Retina (tissue), 1 donor: ENCODE measurements at places on chromosomes 12 and 14.

- no peak for DNase-seq
These were observed 40.3 kb upstream of the NTF3 start for GRCh38 chr12:5391653-5392052.

DNA sequence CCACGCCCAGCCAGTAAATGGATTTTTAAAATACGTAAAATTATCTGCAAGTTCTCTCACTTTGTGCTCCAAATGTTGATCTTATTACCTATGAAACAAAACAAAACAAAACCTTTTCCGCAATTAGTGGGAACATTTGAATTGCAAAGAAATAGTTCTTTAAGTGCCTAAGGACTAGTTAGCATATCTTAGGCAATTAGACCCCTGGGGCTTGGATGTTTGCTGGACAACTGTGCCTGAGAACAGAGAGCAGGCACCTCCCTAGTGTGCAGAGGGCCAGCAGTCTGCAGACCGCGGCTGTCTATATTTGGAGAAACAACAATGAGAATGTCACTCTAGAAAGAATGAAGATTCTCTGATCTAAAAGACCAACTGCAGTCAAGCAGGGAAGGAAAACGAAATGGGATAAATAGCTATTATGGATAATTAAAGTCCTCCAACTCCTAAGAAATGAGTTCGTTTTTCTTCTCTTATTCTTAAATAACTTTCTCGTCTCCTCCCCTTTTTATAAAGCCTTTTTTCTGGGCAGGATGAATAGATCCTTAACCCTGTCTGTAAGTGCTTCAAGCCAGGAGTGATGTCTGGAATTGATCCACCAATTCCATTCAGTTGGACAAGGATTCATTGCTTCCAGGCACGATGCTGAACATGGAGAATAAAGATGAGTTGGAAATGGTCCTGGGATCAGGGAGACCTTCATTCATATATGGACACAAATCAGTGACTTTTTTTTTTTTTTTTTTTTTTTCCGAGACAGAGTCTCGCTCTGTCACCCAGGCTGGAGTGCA, 16.2 kb downstream of the SLC17A8 start:
- no peak for DNase-seq

DNA sequence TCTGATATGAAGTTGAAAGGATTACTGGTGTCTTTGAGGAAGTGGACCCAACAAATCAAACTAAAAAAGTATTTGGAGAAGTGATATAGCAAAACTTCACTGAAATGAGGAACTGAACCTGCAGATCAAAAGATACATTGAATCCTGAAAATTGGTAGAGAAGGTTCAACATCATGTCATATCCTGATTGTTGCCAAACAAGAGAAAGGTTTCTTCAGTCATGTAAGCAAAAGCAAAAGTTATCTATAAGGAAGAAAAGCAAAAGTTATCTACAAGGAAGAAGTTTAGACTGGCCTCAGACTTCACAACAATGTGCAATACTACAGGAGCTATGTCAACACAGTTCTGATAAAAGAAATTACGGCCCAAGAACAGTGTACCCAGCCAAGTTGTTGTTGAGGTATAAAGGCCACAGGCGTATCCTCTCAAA, 142.7 kb downstream of the RAD51B start:
- DNase-seq = no peak

DNA sequence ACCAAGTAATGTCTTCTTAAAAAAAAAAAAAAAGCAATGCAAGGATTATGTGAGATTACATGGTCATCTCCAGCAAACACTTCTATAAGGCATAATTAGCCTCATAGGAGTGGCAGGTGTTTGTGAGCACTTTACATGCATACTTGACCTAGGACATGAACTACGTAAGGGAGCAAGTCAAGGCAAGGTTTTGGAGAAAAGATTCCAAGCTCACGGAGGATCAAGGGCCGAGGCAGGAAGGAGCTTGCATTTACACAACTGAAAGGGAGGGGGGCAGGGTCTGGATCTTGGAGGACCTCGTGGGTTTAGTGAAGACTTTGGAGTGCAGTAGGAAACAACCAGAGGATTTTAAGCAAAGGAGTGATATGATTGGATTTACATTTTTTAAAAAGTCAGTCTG, 112.5 kb downstream of the CCER1 start:
- DNase-seq = no peak

DNA sequence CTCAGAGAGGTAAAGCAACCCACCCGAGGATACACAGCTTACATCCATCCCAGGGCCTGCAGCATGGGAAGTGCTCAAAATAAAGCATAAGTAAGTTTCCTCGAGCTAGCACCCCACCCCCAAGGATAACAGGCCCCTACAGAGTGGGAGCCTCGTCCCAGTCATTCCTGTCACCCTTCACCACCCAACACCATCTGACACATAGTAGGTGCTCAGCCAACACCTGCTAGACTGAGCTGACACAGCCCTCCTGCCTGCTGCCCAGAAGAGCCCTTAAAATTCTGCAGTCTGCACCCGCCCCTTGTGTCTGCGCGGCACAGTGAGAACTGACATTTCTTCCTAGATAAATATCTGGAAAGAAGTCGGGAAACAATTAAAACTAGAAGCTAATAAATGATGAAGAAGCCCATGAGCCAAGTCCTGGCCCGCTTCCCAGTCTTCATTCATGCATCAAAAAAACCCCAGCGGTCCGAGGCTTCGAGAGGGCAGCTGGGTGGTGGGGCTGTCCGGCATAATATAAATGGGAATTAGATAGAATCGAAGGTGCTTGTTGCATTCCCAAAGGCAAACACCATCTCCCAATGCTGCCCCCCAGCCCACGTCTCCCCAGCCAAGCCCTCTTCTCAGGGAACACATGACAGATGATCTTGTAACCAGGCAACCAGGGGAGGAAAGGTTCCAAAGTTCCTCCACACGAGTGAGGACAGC, 76.2 kb downstream of the BCL11B start:
- peak; percentile 56 for DNase-seq

- no peak for DNase-seq
These were observed 101.2 kb upstream of the STXBP6 start for GRCh38 chr14:25150934-25151790.

GRCh38 chr12:93208011-93208410, 169.7 kb upstream of the NUDT4 start:
- no peak for DNase-seq

GRCh38 chr14:31566456-31566855, 5.3 kb downstream of the NUBPL start:
- DNase-seq = no peak

GRCh38 chr12:116707751-116708150, 30.1 kb downstream of the SPRING1 start:
- DNase-seq = no peak

- no peak for DNase-seq
These were observed 22.5 kb downstream of the PLEKHH1 start for GRCh38 chr14:67555518-67556090.

- peak; percentile 68 for DNase-seq
These were observed 1.1 kb upstream of the NUDT4 start for GRCh38 chr12:93376436-93377251.

DNA sequence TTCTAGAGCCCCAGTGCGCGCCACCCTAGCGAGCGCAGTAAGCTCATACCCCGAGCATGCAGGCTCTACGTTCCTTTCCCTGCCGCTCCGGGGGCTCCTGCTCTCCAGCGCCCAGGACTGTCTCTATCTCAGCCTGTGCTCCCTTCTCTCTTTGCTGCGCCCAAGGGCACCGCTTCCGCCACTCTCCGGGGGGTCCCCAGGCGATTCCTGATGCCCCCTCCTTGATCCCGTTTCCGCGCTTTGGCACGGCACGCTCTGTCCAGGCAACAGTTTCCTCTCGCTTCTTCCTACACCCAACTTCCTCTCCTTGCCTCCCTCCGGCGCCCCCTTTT, 791 bp downstream of the TMEM233 start:
- peak; percentile 42 for DNase-seq

- DNase-seq = no peak
These were observed 44.6 kb downstream of the CCDC85C start for GRCh38 chr14:99559286-99559990.

GRCh38 chr12:122732170-122732569, 1.5 kb upstream of the HCAR1 start:
- no peak for DNase-seq

GRCh38 chr14:66281036-66281776, 205.0 kb upstream of the CCDC196 start:
- no peak for DNase-seq

GRCh38 chr12:27631365-27631764, 64.9 kb upstream of the REP15 start:
- DNase-seq = no peak

DNA sequence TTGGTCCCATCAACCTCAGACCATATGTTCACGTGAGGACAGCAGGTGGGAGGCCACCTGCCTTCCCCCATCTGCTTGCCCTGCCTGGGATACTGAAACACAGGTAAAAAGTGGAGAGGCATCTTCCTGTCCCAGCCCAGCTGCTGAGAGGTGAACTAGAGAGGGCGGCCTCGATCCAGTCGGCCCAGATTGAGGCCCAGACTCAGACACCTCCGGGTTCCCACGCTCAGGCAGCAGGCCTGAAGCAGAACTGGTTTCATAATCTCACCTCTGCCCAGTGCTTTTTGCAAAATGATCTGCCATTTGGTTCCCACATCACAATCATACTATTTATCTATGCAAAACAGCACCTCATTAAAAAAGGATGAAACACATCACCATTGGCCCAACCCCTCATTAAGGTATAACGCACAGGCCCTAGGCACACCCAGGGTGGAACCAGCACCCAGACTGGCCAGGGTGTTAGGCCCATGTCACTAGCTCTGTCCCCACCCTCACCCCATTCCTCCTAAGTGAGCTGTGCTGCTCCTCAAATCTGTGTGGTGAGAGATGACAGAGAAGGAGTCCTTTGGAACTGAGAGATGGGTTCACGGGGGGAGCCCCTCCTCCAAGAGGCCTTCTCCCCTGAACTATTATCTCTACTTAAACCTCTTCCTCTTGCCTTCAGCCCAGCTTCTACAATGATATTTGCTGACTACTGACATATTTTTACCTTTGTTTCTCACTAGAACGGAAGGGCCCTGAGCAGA, 81.1 kb downstream of the ZFP36L1 start:
- DNase-seq = no peak

GRCh38 chr12:61780435-61780834, 479.8 kb upstream of the USP15 start:
- DNase-seq = no peak

DNA sequence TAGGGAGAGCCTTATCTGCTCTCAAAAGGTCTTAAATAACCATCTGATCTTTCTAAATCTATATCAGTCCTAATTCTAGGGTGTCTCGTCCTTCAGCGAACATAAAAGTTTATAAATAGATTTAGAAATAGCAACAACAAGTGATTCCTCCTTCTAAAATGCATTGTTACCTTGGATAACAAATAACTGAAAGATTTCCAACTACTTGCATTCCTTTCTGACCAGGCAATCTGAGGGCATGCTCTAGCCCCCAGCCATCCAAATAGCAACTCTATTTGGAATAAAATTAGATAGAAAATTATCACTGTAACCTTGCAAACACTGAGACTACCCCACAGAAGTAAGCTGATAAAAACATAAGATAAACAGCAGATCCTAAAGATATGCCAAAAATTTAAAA, 21.8 kb upstream of the KRR1 start:
- DNase-seq = no peak

GRCh38 chr14:64656986-64657385, 47.2 kb upstream of the PLEKHG3 start:
- DNase-seq = no peak

DNA sequence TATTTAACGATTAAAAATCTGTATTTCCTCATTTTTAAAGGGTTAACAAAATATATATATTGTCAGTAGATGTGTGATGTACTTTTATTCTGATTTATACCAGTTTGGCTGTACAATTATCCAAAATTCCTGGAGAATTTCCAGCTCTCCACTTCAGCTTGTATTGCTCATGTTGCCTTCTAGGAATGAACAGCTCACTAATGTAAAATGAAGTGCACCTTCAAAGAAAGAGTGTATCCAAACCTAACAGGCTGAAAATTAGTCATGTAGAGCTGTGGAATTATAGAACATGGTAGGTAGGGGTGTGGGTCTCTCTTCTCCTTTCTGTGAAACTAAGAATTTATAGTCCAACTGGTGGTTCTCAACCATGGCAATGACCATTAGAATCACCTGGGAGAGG, 362.0 kb downstream of the ETNK1 start:
- DNase-seq = no peak

DNA sequence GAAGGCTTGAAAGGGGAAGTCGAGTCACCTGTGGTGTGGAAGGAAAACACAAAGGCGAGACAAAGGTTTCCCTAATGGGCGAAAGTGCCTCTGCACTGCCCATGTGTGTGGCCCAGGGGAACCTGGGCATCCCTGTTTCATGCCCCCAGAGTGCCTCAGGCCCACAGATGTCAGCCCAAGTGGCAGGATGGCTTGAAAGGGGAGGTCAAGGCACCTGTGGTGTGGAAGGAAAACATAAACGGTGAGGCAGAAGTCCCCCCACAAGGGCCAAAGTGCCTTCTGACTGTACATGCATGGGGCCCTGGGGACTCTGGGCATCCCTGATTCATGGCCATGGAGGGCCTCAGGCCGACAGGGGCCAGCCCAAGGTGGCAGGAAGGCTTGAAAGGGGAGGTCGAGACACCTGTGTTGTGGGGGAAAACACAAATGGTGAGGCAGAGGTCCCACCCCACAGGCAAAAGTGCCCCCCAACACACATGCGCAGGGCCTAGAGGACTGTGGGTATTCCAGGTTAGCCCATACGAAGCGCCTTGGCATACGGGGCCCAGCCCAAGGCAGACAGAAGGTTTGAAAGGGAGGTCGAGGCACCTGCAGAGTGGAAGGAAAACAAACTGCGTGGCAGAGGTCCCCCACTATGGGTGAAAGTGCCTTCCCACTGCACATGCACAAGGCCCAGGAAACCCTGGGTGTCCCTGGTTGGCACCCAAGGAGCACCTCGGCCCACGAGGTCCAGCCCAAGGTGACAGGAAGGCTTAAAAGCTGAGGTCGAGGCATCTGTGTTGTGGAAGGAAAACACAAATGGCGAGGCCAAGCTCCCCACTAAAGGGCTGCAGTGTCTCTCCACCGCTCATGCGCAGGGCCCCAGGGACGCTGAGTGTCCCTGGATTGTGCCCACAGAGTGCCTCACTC, 382.3 kb downstream of the ALG10 start:
- DNase-seq = no peak

- no peak for DNase-seq
These were observed 19.0 kb upstream of the OVCH1 start for GRCh38 chr12:29516431-29516875.
